Activated CD4-positive, alpha-beta T cell treated with anti-CD3 and anti-CD28 coated beads for 1 hour (primary cell): ENCODE measurements at places on chromosomes 6 and 20.

GRCh38 chr6:88374553-88374952 is 208.4 kb upstream of the CNR1 start:
- no peak for DNase-seq

DNA sequence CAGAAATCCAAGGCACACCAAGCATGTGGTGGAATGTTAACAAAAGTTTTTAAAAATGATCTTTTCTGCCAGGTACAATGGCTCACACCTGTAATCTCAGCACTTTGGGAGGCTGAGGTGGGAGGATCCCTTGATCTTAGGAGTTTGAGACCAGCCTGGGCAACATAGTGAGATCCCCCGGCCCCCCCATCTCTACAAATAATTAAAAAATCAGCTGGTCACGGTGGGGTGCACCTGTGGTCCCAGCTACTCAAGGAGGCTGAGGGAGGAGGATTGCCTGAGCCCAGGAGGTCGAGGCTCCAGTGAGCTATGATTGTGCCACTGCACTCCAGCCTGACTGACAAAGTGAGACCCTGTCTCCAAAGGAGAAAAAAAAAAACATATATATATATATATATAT is 8.0 kb downstream of the RIPK1 start:
- DNase-seq = no peak

DNA sequence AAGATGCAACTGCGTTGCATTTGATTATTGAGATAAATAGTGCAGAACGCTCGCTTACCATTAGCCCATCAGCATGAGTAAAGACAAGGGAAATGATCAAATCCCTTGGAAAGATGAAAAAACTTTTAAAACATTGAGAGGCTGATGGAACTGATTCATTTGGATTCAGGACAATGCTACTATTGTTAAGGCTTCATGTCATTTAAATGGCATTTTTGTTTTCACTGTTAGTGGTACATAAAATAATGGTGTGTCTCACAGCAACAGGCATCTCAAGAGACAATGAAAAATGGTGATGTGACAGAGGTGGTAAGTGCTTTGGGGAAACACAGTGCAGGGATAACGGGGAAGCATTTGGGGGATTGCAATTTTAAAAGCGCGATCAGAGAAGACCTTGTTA is 159.7 kb upstream of the KCNG1 start:
- no peak for DNase-seq

GRCh38 chr6:113871975-113872374 is 14.8 kb downstream of the MARCKS start:
- DNase-seq = no peak

DNA sequence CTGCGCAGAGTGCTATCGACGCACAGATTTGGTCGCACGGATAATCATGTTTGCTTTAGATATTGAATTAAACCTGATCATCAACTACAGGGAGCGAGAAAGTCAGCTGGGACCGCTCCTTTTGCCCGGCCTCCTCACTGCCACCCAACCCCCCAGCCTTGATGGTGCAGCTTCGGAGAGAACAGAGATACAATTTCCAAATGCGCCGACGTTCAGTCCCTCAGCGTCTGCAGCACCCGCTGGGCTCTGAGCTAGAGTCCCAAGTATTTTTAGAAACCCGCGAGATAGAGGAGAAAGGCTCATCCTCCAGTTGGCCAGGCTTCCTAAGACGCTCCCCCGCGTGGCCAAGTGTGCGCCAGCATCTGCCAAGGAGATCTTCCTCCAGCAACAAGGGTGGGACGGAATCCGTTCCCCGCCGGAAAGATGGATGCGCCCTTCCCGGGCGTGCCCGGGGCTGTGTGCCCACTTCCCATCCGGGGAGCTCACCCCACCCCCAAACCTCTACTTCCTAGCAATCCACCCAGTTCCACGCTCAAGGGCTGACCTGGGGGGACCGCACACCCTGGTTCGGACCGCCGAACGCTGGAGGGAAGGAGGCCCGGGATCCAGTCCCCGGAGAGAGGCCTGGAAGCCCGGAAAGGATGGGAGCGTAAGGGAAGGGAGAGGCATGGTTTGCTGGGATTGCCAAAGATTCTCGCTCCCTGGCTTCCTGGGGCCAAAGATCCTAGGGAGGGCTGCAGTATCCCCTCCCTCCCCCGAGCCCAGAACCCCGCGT is 4.1 kb downstream of the NKX2-2 start:
- no peak for DNase-seq

GRCh38 chr6:451336-451735 is 59.8 kb downstream of the IRF4 start:
- no peak for DNase-seq

GRCh38 chr6:119346450-119346849 is 3.1 kb downstream of the MAN1A1 start:
- DNase-seq = no peak
